HepG2 (cell line): ENCODE measurements at places on chromosomes 11 and 22.

GRCh38 chr11:17747131-17747955 is 12.8 kb downstream of the KCNC1 start:
- DNase-seq: no peak

GRCh38 chr11:70078095-70078780 is at the start of gene ANO1:
TSS of gene ANO1 (plus strand) at chr11:70078317. CDS start at chr11:70078607, 290 bp downstream.
- DNase-seq: no peak

GRCh38 chr11:67071420-67072284 is 15.0 kb downstream of the RHOD start:
- DNase-seq: peak; percentile 53

DNA sequence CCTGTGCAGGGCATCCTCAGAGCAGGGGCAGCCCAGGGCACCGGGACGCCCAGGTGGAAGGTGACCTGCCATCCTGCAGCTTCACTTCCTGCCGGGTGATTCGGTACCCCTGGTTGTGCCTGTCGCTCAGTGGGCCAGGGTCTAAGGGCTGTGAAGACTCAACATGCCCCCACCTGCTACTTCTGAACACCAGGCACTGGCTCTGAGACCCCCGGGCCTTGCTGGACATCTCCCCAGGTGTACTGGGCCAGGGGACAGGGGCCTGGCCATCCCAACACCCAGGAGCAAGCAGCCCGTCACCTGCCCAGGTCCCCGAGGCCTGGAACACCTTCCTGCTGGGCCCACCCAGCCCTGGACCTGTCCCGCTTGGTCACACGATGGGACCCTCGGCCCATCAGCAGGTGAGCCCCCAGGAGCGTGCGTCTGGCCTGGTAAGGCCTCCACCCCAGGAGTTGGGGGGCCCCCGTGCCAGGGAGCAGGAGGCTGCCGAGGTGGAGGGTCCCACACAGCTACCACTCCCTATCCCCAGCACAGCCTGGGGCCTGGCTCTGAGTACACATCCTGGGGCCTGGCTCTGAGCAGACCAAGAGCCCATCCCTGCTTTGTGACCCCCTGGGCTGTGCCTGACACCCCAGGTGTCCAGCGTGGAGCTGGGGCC is 3.9 kb upstream of the MUC5B start:
- no peak for DNase-seq

DNA sequence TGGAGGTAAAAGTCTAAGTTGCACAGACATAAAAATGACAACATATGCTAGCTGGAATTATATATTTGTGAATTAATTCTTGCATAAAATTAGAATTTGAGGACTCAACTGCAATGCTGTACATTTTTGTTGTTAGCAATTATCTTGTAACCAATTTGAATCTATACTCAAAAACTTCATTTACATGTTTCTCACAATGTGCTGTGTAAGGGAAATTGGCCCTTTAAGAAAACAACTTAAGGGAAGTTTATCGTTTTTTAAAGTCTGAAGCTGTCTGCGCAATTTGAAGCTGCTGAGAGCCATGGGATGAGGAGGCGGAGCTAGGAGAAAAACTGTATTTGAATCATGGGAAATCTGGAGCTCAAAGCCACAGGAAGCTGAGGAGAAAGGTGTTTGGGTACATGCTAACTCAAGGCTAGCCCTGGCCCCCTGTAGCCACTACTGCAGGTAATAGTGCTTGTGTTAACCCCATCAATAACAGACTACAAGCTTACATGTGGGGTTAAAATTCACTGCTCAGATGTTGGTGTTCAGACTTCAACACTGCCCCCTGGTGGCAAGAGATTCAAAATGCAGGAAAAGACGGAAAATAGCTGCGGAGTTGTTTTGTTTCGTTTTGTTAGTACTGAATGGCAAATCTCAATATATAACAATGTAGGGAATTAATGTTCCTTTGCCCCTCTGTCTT is 126.1 kb downstream of the BRD1 start:
- no peak for DNase-seq

GRCh38 chr11:129825380-129825779 is 9.7 kb downstream of the TMEM45B start:
- no peak for DNase-seq

DNA sequence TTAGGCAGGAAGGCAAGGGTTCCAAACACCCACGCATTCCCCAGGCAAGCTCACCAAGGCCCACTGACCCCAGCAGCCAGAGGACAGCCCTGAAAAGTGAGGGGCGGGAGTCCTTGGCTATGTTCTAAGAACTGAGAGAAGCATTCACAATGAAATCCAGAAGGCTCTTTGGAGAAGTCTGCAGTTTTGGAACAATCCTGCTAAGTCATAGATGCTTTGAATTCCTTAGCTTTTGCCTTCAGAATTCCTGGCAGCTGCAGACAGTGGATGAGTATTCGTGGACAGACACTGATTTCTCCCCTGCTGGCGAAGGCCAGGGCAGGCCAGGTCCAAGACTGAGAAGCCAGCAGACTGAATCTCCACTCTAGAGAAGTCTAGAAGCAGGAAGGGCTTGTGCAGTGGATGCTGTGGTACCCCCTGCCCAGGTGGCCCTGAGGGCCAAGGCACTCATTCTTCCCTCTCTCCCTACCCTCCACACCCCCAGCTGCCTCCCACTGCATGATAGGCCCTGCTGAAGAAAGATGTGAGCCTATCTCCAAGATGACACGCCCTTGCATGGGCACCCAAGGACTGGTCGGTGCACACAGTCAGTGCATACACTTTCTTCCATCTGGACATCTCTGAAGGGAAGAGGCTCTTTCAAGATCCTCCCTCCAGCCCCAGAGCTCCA is 133.2 kb upstream of the TEAD1 start:
- no peak for DNase-seq

DNA sequence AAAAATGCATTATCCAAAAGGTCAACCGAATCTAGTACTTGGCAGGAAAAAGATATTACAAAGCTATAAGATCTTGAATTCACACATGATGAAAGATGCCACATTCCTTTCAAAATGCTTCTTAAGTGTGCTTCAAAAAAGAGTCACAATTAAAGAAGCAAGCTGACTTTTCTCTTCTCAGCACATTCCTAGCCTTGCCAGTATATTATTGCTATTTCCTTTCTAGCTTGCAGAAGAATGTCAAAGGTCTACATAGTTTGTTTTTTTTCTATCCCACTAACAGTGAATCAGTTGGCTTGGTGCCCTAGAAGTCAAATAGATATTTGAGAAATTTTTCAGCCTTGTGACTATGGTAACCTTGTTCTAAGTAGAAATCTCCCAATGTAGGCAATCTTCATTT is 56.8 kb downstream of the GUCY1A2 start:
- no peak for DNase-seq

GRCh38 chr11:60699936-60700335 is 524 bp downstream of the MS4A8 start:
- no peak for DNase-seq

DNA sequence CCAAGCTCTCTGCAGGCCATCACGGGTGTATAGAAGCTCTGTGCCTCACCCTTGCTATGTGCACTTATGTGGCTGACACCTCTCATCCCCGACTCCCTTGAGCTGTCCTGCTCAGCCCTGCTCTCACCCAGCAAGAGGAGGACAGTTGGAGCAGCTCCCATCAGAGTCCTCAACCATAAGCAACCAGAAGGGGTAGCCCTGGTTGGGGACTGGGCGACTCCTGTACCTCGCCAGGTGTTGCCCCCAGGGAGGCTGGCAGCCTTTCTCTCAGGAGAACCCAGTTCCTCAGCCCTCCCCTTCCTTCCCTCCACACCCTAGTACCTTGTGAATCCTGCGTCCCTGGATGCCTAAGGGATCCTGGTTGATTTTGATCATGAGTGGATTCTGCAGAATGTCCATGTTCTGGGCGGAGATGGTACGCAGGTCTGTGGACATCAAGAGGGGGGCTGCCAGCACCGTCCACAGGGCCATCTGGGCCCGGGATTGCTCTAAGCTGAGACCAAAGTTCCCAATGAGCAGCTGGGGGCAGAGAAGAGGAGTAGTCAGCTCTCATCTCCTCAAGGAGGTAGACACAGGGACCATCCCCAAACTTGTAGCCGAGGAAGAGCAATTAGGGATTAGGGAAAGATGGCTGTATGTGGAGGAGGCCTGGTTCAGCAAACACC is 8.0 kb downstream of the NAGA start:
- no peak for DNase-seq

DNA sequence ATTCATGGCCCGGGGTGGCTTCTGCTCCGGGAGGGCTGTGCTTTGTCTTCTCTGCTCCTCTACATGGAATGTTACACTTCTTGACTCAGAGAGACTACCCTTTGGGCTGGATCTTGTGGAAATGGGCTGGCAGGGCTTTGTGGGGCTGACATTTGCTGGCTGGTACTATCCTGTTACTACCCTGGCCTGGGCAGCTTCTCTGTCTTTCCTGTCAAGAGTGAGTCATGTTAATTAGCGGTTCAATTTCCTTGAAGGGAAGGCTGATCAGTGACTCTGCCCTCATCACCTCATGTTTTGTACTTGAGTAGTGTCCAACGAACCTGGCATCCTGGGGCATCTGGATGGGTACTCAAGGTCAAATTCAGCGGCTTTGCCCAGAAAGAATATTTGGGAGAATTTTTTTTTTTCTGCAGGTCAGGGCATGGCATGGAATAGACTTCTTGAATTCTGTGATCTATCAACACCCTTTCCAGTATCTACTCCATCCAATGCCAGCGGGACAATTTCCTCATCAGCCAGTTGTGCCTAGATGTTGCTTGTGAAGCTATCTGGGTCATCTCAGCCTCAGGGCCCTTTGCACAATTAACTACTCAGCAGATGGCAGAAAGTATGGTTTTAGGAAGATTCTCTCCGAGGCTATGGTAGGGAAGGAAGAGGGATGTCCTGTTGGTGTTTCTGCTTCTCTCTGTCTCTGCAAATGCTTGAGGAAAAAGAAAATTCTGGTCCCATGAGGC is 140.5 kb upstream of the PLET1 start:
- DNase-seq: no peak

- DNase-seq: no peak
These were observed 64.4 kb downstream of the MYH9 start for GRCh38 chr22:36323182-36323854.

GRCh38 chr11:45285250-45285828 is 802 bp downstream of the SYT13 start:
- DNase-seq: no peak

- peak; percentile 35 for DNase-seq
These were observed 4.1 kb upstream of the TBX1 start for GRCh38 chr22:19756288-19757128.

DNA sequence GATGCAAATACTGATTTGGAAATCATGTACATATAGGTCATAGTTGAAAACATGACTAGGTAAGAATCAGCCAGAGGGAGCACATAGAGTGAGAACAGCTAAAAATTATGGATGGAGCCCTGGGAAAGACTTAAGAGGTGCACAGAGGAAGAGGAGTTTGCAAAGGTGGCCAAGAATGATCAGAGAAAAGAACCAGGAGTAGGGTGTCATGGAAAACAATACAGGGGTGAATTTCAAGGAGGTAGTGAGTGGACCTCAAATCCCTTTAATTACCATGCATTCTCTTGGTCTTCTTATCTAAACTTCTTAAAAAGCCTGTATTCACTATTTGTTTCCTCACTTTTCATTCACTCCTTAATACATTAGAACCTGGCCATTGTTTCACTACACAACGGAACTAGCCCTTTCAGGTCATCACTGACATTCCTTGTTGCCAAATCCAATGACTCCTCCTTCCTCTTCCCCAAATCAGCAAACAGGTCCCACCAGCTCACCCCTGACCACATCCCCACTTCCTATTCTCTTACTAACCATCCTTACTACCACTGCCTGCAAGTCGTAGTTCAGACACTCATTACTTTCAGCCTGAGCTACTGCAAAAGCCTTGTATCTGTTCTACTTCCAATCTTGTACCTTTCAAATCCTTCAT is 22.6 kb downstream of the BUD13 start:
- DNase-seq: no peak

- peak; percentile 78 for DNase-seq
These were observed 618.0 kb downstream of the BRD1 start for GRCh38 chr22:49209452-49210195.

DNA sequence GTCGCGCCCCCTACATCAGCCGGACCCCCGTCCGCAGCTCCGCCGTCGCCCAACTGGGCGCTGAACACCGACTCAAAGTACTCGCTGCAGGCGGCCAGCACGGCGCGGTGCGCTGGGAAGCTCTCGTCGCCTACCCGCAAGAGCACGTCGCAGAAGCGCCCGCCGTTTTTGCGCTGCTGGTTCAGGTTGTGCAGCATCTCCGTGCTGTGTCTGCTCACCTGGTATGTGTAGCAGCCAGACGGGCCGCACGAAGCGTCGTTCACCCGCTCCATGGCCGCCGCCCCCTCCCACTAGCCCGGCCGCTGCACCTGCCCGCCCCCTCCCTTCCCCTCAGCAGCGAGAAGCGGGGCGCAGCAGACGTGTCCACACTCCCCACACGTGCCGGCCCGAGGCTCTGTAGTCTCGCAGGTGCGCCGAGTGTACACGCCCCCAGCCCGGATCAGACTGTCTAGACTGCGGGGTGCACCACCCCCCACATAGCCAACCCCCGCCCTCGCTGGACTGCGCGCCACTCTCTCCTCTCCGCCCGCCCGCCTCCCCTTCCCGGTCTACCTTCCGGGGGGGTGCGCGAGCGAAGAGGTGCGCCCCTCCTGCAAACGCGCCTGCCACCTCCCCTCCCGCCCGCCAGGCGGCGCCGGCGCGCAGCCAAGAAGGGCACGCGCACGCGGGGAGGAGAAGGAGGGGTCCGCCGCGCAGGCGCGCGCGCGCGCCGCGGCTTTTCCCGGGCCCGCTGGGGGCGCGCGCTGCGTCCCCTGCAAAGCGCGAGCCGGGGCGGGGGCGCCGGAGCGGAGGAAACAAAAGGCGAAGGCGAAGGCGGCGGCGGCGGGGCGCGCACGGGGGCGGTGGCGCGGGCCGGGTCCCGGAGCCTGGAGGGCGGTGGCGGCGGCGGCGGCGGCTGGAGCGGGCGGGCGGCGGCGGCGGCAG is 553 bp downstream of the PATZ1 start:
- DNase-seq: peak; percentile 70

DNA sequence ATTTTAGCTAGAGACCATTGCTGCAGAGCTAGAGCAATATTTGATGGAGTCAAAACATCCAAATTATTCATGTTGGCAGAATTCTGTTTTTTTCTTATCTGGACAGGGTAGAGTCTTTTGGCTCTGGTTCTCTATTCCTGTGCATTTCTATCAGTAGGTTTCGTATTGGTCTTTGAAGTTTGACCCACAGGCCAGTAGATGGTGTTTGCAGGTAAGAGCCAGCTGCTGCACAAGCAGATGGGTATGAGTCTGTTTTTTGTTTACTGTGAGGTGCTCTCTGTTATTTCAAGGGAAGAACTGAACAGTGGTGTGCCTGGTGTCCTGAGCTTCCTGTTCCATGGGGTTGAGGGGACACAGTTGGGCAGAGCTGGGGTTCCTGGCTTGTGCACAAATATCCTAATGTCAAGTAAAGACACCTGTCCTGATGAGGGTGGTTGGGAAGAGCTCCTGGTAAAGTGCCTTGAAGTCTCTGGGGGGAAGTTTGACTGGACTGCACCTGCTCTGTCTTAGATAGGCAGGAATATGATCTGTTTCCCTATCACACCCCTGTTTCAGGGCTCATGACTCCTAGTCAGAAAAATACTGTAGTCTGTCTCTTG is 34.0 kb upstream of the SLC22A25 start:
- DNase-seq: peak; percentile 41

GRCh38 chr22:41772645-41773044 is 27.8 kb upstream of the CCDC134 start:
- DNase-seq: peak; percentile 25

GRCh38 chr11:67178421-67178820 is 59.4 kb downstream of the KDM2A start:
- no peak for DNase-seq
